ENCODE measurements at places on chromosomes 6 and 20. TPM values are rescaled to one million over a fixed set of nuclear protein-coding genes. Genes with fewer than 3 reads are reported as not detected.

The ADTRP gene
- total RNA-seq, result not detected

The AKIRIN2 gene
- 67.4 TPM for total RNA-seq

- no peak for DNase-seq
- H3K27me3 ChIP-seq, result no peaks in the 10 kb centered on the region
- no peak overlapping the region for H3K4me3 ChIP-seq
- no peaks in the 10 kb centered on the region for H3K4me1 ChIP-seq
- no peaks in the 10 kb centered on the region for H3K36me3 ChIP-seq
- H3K27ac ChIP-seq, result no peak overlapping the region
These were observed 255.7 kb upstream of the SUPT3H start for GRCh38 chr6:45633272-45633908.

DNA sequence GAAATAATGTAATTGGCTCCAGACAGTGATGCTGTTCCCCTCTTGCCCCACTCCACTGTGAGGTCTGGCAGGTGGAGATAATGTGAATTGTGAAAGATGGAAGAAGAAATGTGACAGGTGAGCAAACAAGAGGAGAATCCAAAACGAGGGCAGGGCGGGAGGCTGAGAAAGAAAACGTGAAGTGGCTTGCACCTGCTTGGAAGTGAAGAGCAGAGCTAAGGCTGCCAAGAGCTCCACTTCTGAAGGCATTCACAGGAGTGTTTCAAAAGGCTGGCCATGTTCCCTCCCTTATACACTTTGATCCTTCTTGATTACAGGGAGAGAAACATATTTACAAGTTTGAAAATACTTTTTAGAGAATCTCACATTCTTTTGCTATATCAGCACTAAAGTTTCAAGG lies 359.4 kb downstream of the EPHA7 start:
- H3K36me3 ChIP-seq, result no peaks in the 10 kb centered on the region
- no peak for DNase-seq
- H3K4me3 ChIP-seq, result no peak overlapping the region
- no peaks in the 10 kb centered on the region for H3K27me3 ChIP-seq
- H3K4me1 ChIP-seq, result no peaks in the 10 kb centered on the region
- H3K27ac ChIP-seq, result no peak overlapping the region

The BHLHE23 gene
- not detected for total RNA-seq

The SLC13A3 gene
- total RNA-seq, result 6.1 TPM

The HTR1B gene
- 0.18 TPM for total RNA-seq

GRCh38 chr20:60294632-60295031 lies 336.4 kb downstream of the CDH26 start:
- H3K27me3 ChIP-seq, result no peaks in the 10 kb centered on the region
- no peak for DNase-seq
- no peak overlapping the region for H3K4me3 ChIP-seq
- H3K4me1 ChIP-seq, result peaks cover 7% of the 10 kb centered on the region
- no peak overlapping the region for H3K27ac ChIP-seq
- peaks cover 5% of the 10 kb centered on the region for H3K36me3 ChIP-seq

DNA sequence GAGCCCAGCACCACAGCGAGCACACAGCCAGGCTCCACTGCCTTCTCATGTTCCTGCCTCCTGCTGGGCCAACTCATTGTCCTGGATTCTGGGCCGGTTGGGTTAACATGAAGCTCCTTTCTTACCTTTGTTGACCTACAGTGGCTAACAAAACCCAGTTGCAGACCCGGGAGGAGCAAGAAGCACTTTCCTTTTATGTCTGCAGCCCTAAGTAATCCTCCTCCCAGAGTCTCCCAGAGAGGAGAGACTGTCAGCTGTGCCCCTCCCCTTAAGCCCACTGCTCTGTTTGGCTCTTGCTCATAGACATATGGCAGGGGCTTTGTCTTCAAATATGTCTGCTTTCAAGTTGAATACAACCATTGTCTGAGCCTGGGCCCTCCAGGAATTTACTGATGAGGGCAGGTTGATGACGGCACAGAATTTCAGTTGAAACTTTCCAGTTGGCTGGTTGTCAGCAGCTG lies 55.2 kb downstream of the PSMB1 start:
- H3K36me3 ChIP-seq, result peaks cover 10% of the 10 kb centered on the region
- peak overlapping the region; percentile 1 for H3K4me3 ChIP-seq
- H3K27ac ChIP-seq, result no peak overlapping the region
- peak; percentile 5 for DNase-seq

- peaks cover 9% of the 10 kb centered on the region for H3K4me1 ChIP-seq
- H3K27me3 ChIP-seq, result peaks cover 12% of the 10 kb centered on the region
- no peak for DNase-seq
- no peak overlapping the region for H3K27ac ChIP-seq
- H3K4me3 ChIP-seq, result no peak overlapping the region
These were observed 58.4 kb upstream of the TOP1 start for GRCh38 chr20:40970218-40970617.

The TXLNB gene
- 0.61 TPM for total RNA-seq

DNA sequence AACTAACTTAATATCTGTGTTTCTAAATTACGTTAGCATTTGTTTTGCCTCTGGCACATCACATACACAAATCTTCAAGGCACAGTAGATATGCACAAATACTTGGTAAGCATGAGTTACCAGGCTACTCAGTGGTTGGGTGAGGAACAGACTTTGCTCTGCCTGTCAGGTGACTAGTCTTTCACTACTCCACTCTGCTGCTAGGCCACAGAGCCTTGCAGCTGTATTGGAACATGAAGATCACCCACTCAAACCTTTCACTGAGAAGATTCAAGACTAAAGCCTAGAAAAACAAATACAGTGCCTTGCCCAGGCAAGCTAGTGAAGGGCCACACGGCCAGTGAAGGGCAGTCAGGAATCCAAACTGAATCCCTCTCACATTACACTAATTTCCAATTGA lies 47.0 kb downstream of the DTNBP1 start:
- peaks cover 11% of the 10 kb centered on the region for H3K4me1 ChIP-seq
- H3K27ac ChIP-seq, result no peak overlapping the region
- peaks cover 27% of the 10 kb centered on the region for H3K36me3 ChIP-seq
- DNase-seq, result no peak
- H3K27me3 ChIP-seq, result no peaks in the 10 kb centered on the region

- H3K4me3 ChIP-seq, result no peak overlapping the region
- DNase-seq, result no peak
- H3K27me3 ChIP-seq, result no peaks in the 10 kb centered on the region
- peaks cover 21% of the 10 kb centered on the region for H3K36me3 ChIP-seq
These were observed 30.4 kb downstream of the AKIRIN2 start for GRCh38 chr6:87671555-87672029.

- DNase-seq, result no peak
- H3K4me3 ChIP-seq, result no peak overlapping the region
- peaks cover 18% of the 10 kb centered on the region for H3K36me3 ChIP-seq
- H3K27ac ChIP-seq, result no peak overlapping the region
- peaks cover 12% of the 10 kb centered on the region for H3K4me1 ChIP-seq
These were observed 158.8 kb downstream of the DTNBP1 start for GRCh38 chr6:15504040-15504495.

- no peak overlapping the region for H3K4me3 ChIP-seq
- H3K27ac ChIP-seq, result no peak overlapping the region
- peaks cover 12% of the 10 kb centered on the region for H3K36me3 ChIP-seq
- no peak for DNase-seq
- H3K4me1 ChIP-seq, result peaks cover 13% of the 10 kb centered on the region
These were observed 384.8 kb upstream of the SOX4 start for GRCh38 chr6:21208796-21209186.

- H3K4me3 ChIP-seq, result peak overlapping the region; percentile 80
- H3K36me3 ChIP-seq, result no peaks in the 10 kb centered on the region
- peak; percentile 3 for DNase-seq
These were observed 804 bp downstream of the C6orf141 start for GRCh38 chr6:49551078-49551865.

The RGL2 gene
- total RNA-seq, result 56.0 TPM

The RTEL1 gene
- total RNA-seq, result 48.4 TPM

The TULP1 gene
- not detected for total RNA-seq

DNA sequence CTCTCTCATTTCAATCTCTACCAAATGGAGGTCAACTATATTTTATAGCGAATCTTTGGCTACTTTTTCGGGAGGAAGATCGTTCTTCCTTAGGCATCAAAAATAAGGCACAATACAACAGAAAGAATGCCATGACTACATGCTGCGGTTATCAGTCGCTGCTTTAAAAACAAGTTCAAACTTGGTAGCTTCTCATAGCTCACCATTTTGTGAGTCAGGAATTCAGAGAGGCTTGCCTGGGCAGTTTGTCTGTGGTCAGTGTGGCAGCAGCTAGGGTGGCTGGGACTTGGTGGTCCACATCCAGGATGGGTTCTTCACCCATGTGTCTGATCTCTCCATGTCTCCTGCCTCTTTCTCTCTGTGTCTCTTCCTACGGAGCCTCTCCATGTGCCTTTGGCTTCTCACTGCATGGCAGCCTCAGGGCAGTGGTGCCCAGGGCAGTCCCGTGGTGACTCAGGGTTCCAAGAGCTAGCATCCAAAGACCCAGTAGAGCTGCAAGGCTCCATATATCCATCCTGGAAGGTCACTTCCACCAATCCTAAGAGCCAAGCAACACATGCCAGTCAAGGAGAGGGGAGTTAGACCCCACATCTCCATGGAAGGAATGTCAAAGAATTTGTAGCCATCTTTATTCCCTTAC lies 10.4 kb downstream of the SCML4 start:
- H3K27me3 ChIP-seq, result no peaks in the 10 kb centered on the region
- H3K36me3 ChIP-seq, result no peaks in the 10 kb centered on the region
- DNase-seq, result no peak
- no peak overlapping the region for H3K4me3 ChIP-seq
- H3K27ac ChIP-seq, result no peak overlapping the region

The SCRT2 gene
- 4.1 TPM for total RNA-seq

DNA sequence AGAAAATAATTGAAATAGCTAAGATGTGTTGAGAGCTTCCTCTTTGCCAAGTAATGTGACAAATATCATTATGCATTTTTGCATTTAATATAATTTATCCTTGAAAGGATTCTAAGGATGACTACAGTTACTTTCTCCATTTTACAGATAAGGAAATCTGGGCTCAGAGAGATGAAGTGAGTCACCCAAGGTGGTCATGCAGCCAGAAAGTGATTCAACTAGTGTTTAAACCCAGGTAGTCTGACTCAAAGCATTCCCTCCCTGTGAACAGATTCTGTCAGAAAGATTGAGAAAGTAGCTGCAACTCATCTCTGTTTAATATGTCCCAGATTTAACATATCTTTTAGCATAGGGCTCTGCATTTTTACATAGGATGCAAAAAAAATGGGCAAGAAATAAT lies 28.1 kb downstream of the NRSN1 start:
- no peak for DNase-seq
- H3K27me3 ChIP-seq, result no peaks in the 10 kb centered on the region
- no peak overlapping the region for H3K4me3 ChIP-seq
- no peaks in the 10 kb centered on the region for H3K4me1 ChIP-seq

DNA sequence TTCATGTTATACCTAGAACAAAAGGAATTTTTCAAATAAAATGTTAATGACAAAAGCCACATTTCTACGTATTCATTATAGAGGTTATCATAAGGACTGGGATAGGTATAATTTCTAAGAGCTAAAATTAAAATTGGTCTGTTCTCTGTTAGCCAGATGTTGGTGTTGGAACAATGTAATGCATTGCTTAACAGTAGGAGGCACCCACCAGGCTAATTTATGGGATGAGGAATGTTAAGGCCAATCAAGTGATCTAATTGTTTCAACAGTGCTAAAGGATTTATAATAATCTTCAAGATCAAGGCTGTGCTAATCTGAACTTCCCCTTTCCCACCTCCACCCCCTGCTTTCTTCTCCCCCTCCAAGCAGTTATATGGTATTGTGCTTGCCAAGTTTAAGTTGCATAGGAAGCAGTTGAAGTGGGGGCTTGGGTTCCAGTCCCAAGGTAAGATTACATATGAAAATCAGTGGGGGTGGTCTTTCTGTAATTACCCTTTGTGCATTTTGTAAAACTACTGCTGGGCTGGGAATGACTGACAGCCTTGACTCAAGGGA lies 89.2 kb upstream of the BACH2 start:
- H3K4me3 ChIP-seq, result no peak overlapping the region
- no peak overlapping the region for H3K27ac ChIP-seq
- no peaks in the 10 kb centered on the region for H3K36me3 ChIP-seq
- H3K27me3 ChIP-seq, result no peaks in the 10 kb centered on the region

DNA sequence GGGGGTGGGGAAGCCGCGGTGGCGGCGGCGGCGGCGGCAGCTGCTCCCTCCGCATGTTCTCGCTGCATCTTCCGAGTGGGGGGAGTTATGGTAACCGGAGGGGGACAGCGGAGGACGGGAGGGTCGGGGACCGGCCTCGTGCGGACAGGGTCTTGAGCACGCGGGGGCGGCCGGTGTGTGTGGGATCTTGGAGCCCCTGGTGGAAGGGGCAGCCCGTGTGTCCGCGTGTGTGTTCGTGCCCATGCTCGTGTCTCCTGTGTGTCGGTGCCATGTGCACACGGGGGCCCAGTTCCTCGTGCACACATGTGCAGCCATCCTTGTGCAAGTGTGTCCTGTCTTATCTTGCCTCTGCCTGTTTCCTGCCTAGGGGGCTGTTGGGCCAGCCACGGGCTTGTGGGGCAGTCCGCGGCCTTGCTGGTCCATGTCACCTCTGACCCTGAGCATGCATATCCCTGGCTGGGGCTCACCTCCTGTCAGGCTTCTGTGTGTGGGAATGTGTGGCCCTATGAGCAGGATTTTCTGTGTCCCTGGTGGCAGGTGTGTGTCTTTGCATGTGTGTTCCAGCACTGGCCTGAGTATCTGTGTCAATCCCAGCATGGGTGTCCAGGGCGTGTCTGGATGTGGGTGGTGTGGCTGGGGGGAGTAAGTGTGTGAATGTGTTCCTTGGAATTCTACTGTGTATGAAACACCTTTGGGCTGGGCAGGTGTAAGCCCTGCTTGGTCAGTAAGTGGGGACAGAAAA lies 8.5 kb downstream of the SYNGAP1 start:
- no peaks in the 10 kb centered on the region for H3K27me3 ChIP-seq
- H3K4me1 ChIP-seq, result peaks cover 90% of the 10 kb centered on the region
- peak overlapping the region; percentile 95 for H3K4me3 ChIP-seq
- peak overlapping the region; percentile 91 for H3K27ac ChIP-seq
- H3K36me3 ChIP-seq, result peaks cover 13% of the 10 kb centered on the region
- DNase-seq, result no peak

The RHAG gene
- total RNA-seq, result not detected

The LAMP5 gene
- total RNA-seq, result 0.98 TPM

- DNase-seq, result no peak
- H3K36me3 ChIP-seq, result no peaks in the 10 kb centered on the region
- peaks cover 53% of the 10 kb centered on the region for H3K4me1 ChIP-seq
- H3K27me3 ChIP-seq, result peaks cover 41% of the 10 kb centered on the region
- H3K27ac ChIP-seq, result no peak overlapping the region
- H3K4me3 ChIP-seq, result peak overlapping the region; percentile 85
These were observed 160.0 kb downstream of the TBXT start for GRCh38 chr6:166007349-166008263.

DNA sequence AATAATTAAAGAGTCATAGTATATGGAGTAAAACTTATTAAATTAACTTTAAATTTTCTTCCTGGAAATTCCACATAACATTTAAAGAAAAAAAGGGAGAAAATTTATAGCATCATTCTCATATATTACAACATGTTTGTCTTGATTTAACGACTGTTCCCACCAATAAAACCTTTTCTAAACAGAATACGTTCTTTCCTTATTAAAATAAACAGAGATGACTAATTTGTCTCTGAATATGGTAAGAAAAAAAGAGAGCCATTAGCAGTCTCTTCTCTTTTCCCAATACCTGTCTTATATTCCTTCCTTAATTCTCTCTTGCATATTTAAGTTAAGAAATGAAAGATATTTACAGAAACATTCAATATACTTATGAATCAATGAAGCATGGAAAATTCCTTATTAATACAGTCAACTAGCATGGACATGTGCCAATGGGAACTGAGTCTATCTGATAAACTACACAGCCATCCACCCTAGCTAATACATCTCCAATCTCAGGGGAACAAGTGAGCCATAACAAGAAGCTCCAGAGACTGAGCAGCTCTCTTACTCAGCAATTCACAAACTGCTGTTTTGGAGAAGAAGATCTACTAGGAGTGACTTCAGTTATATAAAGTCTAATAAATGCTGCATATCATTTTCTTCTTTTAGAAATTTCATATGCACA lies 347.1 kb upstream of the MANEA start:
- no peaks in the 10 kb centered on the region for H3K36me3 ChIP-seq
- no peaks in the 10 kb centered on the region for H3K27me3 ChIP-seq
- H3K4me3 ChIP-seq, result no peak overlapping the region
- H3K4me1 ChIP-seq, result peaks cover 21% of the 10 kb centered on the region

The EDEM2 gene
- 16.9 TPM for total RNA-seq

Measured in neural crest cell (in vitro differentiated cells).